OCI-LY7 (cell line): ENCODE measurements at places on chromosomes 2 and 18. TPM values are rescaled to one million over a fixed set of nuclear protein-coding genes. Genes with fewer than 3 reads are reported as not detected.

RAX gene
- not detected in 2 replicates for total RNA-seq

MATN3 gene
- not detected in 2 replicates for total RNA-seq

SCYGR6 gene
- not detected in 2 replicates for total RNA-seq

NETO1 gene
- not detected in 2 replicates for total RNA-seq

DPP4 gene
- total RNA-seq: not detected in 2 replicates

TEX44 gene
- not detected in 2 replicates for total RNA-seq

DPP10 gene
- total RNA-seq: not detected in 2 replicates

RRM2 gene
- 313 and 324 TPM in 2 replicates for total RNA-seq

DNAH7 gene
- not detected in 2 replicates for total RNA-seq

OSR1 gene
- not detected in 2 replicates for total RNA-seq

CRYGC gene
- total RNA-seq: not detected in 2 replicates

PTCD3 gene
- 215 and 227 TPM in 2 replicates for total RNA-seq

RFTN2 gene
- total RNA-seq: not detected in 2 replicates

ATP6V1B1 gene
- not detected in 2 replicates for total RNA-seq

DNAH6 gene
- 1.6 and 3.4 TPM in 2 replicates for total RNA-seq

FAM117B gene
- 18.4 and 19.6 TPM in 2 replicates for total RNA-seq

TMEM17 gene
- not detected in 2 replicates for total RNA-seq

PRSS56 gene
- total RNA-seq: not detected in 2 replicates

EVA1A gene
- total RNA-seq: not detected in 2 replicates

ALPP gene
- not detected in 2 replicates for total RNA-seq

ERICH2 gene
- total RNA-seq: not detected in 2 replicates

GKN1 gene
- total RNA-seq: not detected in 2 replicates

TCF23 gene
- total RNA-seq: 0.25 TPM in 1 of 2 replicates, not detected in the other

TMEM247 gene
- total RNA-seq: not detected in 2 replicates

DSEL gene
- total RNA-seq: not detected in 2 replicates

EPAS1 gene
- total RNA-seq: 0.74 TPM in 1 of 2 replicates, not detected in the other

LAMA3 gene
- total RNA-seq: 1.2 and 1.6 TPM in 2 replicates

CYRIA gene
- total RNA-seq: 11.7 and 13.4 TPM in 2 replicates

CTDP1 gene
- 11.3 and 15.4 TPM in 2 replicates for total RNA-seq

SMYD5 gene
- 33.2 and 38.2 TPM in 2 replicates for total RNA-seq

REEP1 gene
- not detected in 2 replicates for total RNA-seq

PREB gene
- total RNA-seq: 96.8 and 106 TPM in 2 replicates

C2orf66 gene
- not detected in 2 replicates for total RNA-seq

SLC38A11 gene
- not detected in 2 replicates for total RNA-seq
